ENCODE measurements at places on chromosomes 4 and X.

DNA sequence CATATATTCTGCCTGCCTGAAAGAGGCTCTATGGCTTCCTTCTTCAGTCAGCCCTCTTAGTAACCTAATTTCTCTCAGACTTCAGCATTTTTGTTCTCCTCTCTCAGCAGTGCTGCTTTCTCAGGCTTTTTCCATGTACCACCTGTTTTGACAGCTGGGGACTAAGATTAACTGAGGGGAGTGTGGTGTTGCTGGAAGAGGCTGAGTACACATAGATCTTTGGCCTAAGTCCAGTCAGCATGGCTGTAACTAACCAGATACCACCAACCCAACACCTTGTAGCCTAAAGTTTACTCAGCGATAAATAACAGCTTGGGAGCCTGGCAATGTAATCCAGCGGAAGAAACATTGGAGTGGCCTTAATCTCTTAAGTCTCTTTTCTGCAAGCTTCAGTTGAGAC lies 85.5 kb downstream of the RTL3 start:
- DNase-seq = no peak

DNA sequence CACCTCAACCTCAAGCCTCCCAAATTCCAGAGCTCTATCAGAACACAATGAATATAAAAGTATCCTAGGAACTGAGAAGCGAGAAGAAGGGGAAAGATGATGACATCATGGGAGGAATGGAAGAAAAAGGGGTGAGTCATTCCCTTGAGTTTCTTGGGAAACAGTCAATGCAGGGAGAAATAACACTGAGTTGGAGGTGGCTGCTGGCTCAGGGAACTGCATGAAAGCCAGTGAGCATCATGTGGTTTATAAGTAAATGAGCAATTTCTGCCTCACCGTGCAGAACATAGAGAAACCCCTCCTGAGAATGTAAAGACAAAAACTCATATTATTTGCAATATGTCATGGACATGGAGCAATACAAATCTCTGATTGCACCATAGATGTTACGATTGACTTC lies 73.3 kb downstream of the SHOX start:
- DNase-seq = peak; percentile 83

- DNase-seq = no peak
Measured at GRCh38 chrX:31715675-31716074, 643.8 kb upstream of the FTHL17 start.

DNA sequence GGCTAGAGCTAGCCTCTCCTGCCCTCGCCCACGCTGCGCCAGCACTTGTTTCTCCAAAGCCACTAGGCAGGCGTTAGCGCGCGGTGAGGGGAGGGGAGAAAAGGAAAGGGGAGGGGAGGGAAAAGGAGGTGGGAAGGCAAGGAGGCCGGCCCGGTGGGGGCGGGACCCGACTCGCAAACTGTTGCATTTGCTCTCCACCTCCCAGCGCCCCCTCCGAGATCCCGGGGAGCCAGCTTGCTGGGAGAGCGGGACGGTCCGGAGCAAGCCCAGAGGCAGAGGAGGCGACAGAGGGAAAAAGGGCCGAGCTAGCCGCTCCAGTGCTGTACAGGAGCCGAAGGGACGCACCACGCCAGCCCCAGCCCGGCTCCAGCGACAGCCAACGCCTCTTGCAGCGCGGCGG lies at the start of gene AR:
Gene AR (plus strand): TSS at position 204 of the 400 bp plus-strand sequence. CDS start 1,126 bp downstream, outside the sequence.
- DNase-seq = no peak

GRCh38 chr4:148292686-148293085 lies 149.5 kb downstream of the NR3C2 start:
- no peak for DNase-seq

DNA sequence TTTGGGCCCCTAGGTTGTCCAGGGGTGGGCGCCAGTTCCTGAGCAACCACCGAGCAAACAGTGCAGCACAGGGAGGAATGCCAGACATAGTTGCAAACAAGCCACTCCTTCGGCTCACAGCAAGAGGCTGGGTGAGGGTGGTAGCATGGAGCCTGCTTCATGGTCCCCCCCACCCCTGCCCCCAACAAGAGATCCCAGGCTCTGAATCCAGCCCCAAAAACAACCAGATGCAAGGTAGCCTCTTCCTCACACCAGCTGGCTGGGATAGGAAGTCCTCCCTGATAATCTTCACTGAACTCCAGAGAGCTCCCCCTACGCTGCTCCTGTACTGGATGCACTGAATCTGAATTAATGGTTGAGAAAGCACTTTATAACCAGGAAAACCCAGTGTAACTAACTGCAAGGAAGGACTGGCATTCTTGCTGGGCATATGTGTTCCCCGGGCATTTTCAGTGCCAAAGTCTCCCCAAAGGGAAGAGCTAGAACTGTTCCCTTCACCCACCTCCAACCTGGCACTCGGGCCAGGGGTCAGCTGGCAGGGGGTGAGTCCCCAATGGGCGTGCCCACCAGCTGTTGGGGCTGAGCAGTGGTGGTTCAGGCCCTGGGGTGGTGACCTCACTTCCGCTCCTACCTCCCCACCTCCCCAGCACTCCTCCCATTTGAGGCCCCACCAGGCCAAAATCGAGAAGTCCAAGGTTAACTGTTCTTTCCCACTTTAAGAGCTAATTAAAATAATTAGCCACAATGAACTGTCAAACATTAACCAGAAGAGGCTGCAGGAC lies 1.5 kb downstream of the ELF4 start:
- no peak for DNase-seq

DNA sequence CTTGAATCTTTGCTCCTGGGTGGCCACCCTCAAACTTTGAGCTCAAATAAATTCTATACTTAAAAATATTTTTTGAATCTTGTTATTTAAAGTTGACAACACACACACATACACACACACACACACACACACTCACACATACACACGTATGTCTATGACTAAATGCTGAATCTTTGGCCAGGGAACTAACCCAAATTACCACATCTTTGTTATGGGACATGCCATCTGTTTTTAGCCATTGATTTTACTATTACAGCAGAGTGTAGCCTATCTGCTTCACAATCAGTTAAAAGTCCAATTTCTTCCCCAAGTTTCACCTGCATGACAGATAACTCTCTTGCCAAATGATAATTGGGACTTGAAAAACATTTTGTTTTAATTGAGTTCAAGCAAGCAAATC lies 45.0 kb upstream of the USP46 start:
- DNase-seq = no peak

- no peak for DNase-seq
Measured at GRCh38 chrX:17471121-17471520, 96.1 kb downstream of the NHS start.

DNA sequence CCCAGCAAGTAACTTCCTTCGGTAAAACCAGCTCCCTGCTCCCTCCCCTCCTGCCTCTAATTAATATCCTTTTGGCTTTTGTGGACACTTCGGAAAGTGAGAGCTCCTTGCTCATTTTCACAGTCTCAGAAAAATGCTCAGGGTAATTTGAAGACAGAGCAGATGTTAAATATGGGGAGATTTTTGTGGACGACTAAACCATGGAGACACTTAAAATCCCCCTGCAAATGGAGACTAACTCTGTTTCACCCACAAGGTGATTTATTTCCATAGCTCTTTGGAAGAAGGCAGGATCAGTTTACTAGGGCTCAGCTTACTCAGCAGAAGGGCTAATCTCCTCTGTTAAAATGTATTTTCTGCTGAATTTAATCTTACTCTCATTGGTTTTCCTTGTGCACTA lies 12.2 kb upstream of the AMOT start:
- no peak for DNase-seq

- no peak for DNase-seq
Measured at GRCh38 chr4:47915378-47915777, 995 bp upstream of the NFXL1 start.

DNA sequence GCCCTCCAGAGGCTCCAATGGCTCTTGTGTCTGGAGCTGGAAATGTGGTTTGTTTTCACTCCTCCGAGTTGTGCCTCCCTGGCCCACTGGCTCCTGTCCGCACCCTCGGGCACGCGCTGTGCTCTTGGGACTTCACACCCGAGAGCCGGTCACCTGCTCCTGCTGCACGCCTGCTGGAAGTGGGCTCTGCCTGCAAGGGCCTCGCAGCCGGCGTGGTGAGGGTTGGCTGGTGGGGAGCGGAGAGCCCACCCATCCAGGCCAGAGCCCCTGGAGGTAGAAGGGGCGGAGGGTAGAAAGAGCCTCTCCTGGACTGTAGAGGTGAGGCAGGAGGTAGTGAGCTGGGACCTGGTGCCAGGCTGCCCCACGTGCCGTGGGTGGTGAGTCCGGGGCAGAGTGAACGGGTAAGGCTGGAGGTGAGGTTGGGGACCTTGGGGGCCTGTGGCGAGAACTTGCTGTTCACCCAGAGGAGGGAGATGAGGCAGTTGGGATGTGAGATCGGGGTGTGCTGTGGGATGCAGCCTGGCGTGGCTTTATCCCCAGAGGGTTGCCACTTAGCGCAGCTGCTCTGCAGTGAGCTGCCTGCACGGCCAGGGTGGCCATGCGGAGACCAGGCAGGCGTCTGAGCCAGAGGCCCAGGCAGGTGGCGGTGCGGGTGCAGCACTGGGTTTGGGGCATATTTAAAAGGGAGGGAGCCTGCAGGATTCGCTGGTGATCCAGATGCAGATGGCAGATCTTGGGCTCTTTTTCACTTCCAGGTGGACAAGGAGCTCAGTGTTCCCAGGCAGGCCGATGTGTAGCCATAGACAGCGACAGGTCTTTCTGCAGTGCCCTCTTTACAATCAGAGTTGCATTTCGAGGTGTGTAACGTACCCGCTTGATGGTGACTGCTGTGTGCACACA lies 48.8 kb downstream of the PCGF3 start:
- DNase-seq = no peak

GRCh38 chrX:22155126-22155525 lies 117.6 kb upstream of the CBLL2 start:
- DNase-seq = no peak

- no peak for DNase-seq
Measured at GRCh38 chr4:4693258-4693657, 151.4 kb upstream of the STX18 start.

DNA sequence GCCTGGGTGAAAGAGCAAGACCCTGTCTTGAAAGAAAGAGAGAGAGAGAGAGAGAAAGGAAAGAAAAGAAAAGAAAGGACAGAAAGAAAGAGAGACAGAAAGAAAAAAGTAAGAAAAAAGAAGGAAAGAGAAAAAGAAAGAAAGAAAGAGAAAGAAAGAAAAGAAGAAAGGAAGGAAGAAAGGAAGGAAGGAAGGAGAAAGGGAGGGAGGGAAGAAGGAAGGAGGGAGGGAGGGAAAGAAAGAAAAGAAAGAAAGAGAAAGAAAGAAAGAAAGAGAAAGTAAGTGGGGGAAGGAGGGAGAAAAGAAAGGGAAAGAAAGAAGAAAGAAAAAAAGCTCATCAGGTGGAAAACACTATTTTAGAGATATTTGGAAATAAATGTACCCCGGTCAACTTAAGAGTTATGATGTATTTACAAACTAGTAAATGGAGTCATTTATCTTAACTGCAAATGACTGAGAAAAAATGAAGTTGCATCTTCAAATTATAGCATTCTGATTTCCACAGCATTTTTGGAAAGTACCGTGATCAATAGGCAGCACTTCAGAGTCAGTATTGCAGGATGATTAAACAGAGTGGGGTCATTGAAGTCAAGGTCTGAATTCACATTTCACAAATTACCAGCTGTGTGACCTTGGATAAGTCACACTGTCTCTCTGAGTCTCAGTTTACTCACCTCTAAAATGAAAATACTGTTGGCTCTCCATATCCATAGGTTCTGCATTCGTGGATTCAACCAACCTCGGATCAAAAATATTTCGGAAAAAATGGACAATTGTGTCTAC lies 64.1 kb upstream of the SMAD1 start:
- DNase-seq = no peak

- DNase-seq = no peak
Measured at GRCh38 chr4:71133491-71133890, 140.0 kb downstream of the DCK start.

DNA sequence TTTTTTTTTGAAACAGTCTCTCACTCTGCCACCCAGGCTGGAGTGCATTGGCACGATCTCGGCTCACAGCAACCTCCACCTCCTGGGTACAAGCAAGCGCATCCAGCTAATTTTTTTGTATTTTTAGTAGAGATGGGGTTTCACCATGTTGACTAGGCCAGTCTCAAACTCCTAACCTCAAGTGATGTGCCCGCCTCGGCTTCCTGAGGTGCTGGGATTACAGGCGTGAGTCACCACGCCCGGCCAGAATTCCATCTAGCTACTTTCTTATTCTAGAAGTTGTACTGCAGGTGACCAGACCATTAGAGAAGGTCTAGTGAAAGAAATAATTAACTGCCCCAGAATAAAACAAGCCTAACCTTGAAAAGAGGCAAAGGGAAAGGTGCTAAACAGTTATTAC lies 2.3 kb downstream of the LRBA start:
- no peak for DNase-seq

DNA sequence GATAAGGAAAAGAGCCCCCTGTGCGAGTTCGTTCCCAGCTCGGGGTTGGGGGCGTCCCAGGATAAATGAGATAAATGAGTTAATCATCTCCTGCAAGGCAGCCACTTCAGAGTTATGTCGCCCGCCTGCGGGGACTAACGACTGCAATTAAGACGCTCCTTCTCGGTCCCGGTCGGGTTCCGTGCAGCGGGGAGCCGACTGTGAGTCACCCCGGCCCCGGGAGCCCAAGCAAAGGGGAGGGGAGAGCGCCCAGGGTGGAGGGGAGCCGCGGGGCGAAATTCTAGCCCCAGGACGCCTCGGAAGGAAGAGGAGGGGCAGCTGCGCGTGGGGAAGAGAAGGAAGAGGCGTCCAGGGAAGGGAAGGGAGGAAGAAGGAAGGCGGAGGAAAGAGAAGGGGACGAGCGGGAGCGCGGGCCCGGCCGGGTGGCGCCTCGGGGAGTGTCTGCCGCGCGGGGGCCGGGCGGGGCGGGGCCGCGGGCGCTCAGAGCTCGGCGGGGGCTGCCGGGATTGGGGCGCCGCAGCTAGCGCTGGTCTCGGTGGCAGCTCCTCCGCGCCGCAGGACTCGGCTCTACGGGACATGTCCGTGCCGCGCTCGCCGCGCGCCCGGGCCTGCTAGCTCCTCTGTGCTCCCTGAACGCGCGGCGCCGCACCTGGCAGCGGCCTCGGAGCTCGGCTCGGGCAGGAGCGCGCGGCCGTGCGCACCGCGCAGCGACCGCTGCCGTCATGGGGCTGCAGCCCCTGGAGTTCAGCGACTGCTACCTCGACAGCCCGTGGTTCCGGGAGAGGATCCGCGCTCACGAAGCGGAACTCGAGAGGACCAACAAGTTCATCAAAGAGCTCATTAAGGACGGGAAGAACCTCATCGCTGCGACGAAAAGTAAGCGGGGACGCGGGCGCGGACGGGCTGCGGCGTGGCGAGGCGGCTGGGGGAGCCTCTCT lies at the start of gene ARHGAP10:
Gene ARHGAP10 (plus strand): TSS at position 509 of the 938 bp plus-strand sequence. CDS start 214 bp downstream, at position 723.
- peak; percentile 63 for DNase-seq

GRCh38 chr4:72325215-72325614 lies 243.8 kb downstream of the ADAMTS3 start:
- DNase-seq = no peak

DNA sequence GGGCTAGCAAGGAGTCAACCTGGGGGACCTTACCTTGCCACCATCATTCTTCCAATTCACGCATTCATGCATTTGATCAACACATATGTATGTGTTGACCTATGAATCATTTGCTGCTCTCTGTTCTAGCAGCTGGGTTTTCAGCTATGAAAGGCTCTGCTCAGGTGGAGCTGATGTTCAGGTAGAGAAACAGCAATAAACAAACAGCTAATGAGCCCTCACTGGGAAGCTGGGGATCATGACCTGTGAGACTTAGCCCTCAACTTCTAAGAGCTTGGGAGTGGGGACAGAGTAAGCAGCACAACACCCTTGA lies 1.6 kb upstream of the OTOP1 start:
- DNase-seq = no peak

- no peak for DNase-seq
Measured at GRCh38 chr4:185238750-185239149, 29.4 kb downstream of the SNX25 start.

GRCh38 chrX:104270916-104271512 lies 16.3 kb upstream of the ESX1 start:
- DNase-seq = peak; percentile 19
